ENCODE measurements at places on chromosomes 11 and 22.
A peak's percentile ranks its signal among the peaks of the same experiment; 100 is the strongest.

- peaks cover 8% of the 10 kb centered on the region for H3K36me3 ChIP-seq
- H3K27me3 ChIP-seq, result peaks cover 14% of the 10 kb centered on the region
- no peak overlapping the region for H3K4me3 ChIP-seq
- H3K27ac ChIP-seq, result no peak overlapping the region
- no peaks in the 10 kb centered on the region for H3K4me1 ChIP-seq
Measured at GRCh38 chr11:128098781-128099180, 488.6 kb downstream of the ETS1 start.

GRCh38 chr11:16759857-16760508 lies 21.5 kb downstream of the C11orf58 start:
- H3K36me3 ChIP-seq, result peaks cover 7% of the 10 kb centered on the region
- H3K27me3 ChIP-seq, result no peaks in the 10 kb centered on the region
- H3K4me1 ChIP-seq, result peaks cover 7% of the 10 kb centered on the region
- H3K27ac ChIP-seq, result peak overlapping the region; percentile 1
- H3K4me3 ChIP-seq, result peak overlapping the region; percentile 72

DNA sequence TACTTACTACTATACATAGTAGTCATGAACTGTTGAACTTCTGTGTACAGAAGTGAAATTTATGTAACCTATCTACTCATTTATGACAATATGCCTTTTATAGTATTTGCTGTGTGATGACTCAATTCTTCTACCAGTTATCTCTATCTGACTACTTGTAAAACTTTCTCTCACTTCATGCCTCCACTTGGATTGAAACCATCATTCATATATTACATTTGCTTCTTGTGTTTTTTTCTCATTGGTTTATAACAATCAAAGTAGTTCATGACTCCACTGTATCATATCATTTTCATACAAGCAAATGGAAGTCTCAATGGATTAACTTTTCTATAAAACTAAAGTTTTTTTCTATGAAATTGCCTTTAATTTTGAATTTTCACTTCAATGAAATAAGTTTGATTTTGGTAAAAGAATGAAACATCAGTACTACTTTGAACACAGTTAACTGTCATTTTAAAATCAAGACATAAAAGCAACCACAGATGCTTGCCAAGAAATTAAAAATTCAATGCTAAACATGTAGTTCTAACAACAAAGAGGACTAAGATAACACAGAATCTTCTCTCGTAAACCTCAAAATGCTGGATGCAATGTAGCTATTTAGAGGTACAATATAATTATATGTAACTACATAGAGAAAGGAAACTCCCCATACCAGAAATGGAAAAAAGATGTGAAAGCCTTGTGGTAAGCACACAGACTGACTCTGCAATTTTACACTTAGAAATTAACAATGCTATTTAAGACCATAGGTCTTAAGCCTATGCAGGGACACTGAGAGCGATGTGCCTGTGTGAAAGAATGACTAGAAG lies 27.6 kb upstream of the EXPH5 start:
- H3K4me1 ChIP-seq, result peaks cover 7% of the 10 kb centered on the region
- H3K36me3 ChIP-seq, result no peaks in the 10 kb centered on the region
- DNase-seq, result no peak
- no peak overlapping the region for H3K27ac ChIP-seq
- H3K27me3 ChIP-seq, result peaks cover 45% of the 10 kb centered on the region

DNA sequence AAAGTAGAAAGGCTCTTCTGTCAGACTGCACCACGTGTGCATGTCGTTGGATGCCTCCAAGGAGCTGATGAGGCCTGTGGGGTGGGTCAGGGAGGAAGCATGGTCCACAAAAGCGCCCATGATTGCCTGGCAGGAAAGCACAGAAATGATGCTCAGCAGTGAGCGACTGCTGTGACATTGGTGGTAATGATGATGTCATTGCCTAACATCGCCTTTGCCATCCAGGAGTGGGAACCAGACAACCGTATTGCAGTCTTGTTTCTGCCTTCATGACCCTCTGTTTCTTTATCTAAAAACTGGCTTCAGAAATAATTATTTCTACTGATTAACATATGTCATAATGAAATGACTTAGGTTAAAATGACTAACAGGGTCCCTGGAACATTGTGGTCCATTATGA lies 477.8 kb upstream of the B3GAT1 start:
- H3K4me1 ChIP-seq, result peaks cover 3% of the 10 kb centered on the region
- no peak overlapping the region for H3K4me3 ChIP-seq
- no peak overlapping the region for H3K27ac ChIP-seq

GRCh38 chr22:38681582-38682335 lies at the start of gene TOMM22:
TSS of gene TOMM22 (plus strand) at chr22:38681957. CDS start at chr22:38681979, 22 bp downstream.
- peaks cover 2% of the 10 kb centered on the region for H3K36me3 ChIP-seq
- H3K4me3 ChIP-seq, result peak within 1 kb of the TSS; percentile 95
- peaks cover 15% of the 10 kb centered on the region for H3K4me1 ChIP-seq
- H3K27me3 ChIP-seq, result no peaks in the 10 kb centered on the region
- H3K27ac ChIP-seq, result peak within 1 kb of the TSS; percentile 97
- DNase-seq, result peak; percentile 76

DNA sequence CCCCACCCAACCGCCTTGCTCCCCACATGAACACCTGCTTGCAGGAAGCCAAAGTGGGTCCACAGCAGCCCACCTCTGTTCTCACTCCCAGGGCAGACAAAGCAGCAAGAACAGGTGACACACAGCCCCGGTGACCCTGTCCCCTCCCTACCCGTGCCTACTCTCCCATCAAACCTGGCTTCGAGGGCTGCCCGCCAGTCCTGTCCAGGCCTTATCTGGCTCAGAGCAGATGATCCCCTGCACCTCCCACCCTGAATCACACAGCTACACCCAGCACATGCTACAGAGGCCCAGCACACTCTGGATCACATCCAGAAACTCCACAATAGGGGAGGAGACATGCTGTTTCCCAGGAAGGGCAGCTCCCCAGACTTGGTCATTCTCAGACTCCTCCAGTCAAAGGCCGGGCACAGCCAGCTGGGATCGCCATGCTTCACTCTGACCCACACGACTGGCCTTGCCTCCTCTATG lies 6.2 kb upstream of the RGL4 start:
- no peaks in the 10 kb centered on the region for H3K27me3 ChIP-seq
- H3K4me1 ChIP-seq, result peaks cover 8% of the 10 kb centered on the region
- H3K27ac ChIP-seq, result peak overlapping the region; percentile 16
- peaks cover 2% of the 10 kb centered on the region for H3K36me3 ChIP-seq
- no peak overlapping the region for H3K4me3 ChIP-seq

GRCh38 chr11:119739975-119740374 lies 11.0 kb upstream of the NECTIN1 start:
- no peak for DNase-seq
- H3K27me3 ChIP-seq, result peaks cover 64% of the 10 kb centered on the region
- peaks cover 13% of the 10 kb centered on the region for H3K4me1 ChIP-seq

GRCh38 chr11:8329336-8329735 lies 65.7 kb upstream of the LMO1 start:
- H3K36me3 ChIP-seq, result no peaks in the 10 kb centered on the region
- peaks cover 2% of the 10 kb centered on the region for H3K4me1 ChIP-seq
- H3K27ac ChIP-seq, result no peak overlapping the region
- no peak for DNase-seq
- no peak overlapping the region for H3K4me3 ChIP-seq

DNA sequence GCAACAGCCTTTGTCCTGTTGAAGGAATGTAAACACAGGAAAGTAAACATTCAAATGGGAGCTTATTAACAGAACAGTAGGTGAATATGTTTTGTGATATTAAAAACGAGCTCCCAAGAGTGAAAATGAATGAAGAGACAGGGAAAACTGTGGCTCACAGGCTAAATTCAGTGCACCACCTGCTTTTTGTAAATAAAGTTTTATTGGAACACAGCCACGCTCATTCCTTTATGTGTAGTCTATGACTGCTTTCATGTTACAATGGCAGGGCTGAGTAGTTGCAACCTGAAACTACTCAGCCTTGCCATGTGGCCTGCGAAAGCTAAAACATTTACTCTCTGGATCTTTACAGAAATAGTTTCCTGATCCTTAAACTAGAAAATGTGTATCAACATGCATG lies 136.9 kb downstream of the MYO18B start:
- H3K27me3 ChIP-seq, result peaks cover 41% of the 10 kb centered on the region
- H3K4me3 ChIP-seq, result no peak overlapping the region
- H3K27ac ChIP-seq, result no peak overlapping the region
- DNase-seq, result no peak

- no peak overlapping the region for H3K27ac ChIP-seq
- no peak for DNase-seq
- H3K4me3 ChIP-seq, result no peak overlapping the region
- peaks cover 15% of the 10 kb centered on the region for H3K27me3 ChIP-seq
- H3K4me1 ChIP-seq, result peaks cover 2% of the 10 kb centered on the region
- no peaks in the 10 kb centered on the region for H3K36me3 ChIP-seq
Measured at GRCh38 chr11:102184269-102184987, 74.2 kb downstream of the YAP1 start.
